MG63 (cell line): ENCODE measurements at places on chromosomes 7 and 10. TPM values are rescaled to one million over a fixed set of nuclear protein-coding genes. Genes with fewer than 3 reads are reported as not detected.

Gene ERVW-1
- not detected in 2 replicates for total RNA-seq

Gene GRID1
- total RNA-seq, result 0.10 and 0.15 TPM in 2 replicates

DNA sequence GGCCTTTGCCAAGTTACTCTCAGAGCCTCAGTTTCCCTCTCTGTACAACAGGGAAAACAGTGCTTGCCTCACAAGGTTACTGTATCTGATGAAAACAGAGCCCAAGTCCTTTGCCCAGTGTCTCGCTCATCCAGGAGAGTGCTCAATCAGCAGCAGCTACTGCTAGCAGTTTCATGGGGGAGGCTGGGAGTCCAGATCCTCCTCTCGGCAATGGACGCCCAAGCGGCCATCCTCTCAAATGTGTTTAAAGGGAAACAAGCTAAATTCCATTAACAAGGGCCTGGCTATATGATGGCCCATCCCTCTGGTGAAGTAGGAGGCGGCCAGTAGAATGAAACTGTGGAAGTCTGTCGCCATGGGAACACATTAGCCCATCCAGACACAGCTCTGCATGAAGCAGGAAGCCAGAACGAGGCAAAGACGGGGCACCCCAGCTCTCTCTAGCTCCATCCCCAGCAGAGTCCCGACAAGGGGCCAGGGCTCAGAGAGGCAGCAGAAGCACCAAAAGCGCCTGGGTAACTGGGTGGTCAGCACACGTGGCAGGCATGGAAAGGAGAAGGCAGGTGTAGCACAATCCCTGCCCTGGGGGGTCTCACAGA, 35.2 kb downstream of the FAM53B start:
- DNase-seq, result no peak

DNA sequence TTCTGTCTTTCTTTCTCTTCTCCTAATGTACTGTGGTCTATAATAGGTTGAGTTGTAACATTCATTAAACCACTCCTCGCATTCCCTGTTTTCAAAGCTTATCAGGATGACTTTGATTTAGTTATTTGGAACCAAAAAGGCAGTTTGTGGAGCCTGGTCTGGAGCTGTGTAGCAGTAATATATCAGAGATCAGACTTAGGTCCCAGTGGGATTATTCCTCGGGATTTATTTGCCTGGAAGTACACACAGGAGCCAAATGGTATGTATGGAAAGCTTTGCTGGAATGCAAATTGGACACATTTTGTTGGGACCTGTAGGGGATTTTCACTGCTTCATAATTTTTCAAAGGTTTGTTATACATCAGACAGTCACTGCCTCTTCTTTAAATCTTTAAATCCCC, 40.9 kb downstream of the GBF1 start:
- no peak for DNase-seq
